LHCN-M2 (cell line): ENCODE measurements at places on chromosomes 2 and 18. TPM values are rescaled to one million over a fixed set of nuclear protein-coding genes. Genes with fewer than 3 reads are reported as not detected.

GRCh38 chr2:38636069-38636468, 29.8 kb upstream of the GALM start:
- DNase-seq: no peak

DNA sequence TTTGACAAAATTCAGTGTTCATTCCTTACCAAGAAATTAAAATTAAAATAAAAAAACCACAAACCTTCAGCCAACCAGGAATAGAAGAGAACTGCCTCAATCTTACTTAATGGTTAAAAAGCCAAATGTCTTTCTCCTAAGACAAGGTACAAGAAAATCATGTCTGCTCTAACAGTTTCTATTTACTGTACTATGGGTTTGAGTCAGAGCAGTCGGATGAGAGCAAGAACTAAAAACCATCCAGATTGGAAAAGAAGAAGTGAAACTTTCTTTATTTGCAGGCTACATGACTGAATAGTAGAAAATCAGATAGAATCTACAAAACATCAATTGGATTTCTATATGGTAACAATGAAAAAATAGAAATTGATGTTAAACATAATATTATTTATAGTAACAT, 555.5 kb upstream of the TNP1 start:
- DNase-seq: no peak

GRCh38 chr2:74930811-74931486, 27.5 kb upstream of the POLE4 start:
- DNase-seq: no peak

The APCDD1 gene
- 3.1 and 8.2 TPM in 2 replicates for total RNA-seq

DNA sequence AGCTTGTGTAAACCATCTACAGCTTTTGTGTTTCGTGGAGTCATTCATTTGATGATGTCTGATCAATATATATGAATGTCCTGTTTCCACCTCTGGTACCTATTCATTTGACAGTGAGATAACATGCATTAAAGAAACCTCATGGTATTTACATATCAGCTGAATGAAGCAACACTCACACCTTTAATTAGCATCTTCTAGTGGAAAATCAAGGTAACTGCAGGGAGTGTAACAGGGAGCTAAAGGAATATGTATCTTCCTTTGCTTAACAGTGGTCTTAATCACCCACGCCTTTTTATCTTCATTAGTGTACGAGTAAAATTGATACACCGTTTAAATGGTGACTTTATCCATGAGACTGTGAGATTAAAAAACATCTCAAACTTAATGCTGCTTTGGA, 15.6 kb downstream of the SLC39A10 start:
- no peak for DNase-seq

- no peak for DNase-seq
Measured at GRCh38 chr2:229849073-229849472, 72.7 kb downstream of the TRIP12 start.
